ENCODE measurements at places on chromosomes 6 and 20.

DNA sequence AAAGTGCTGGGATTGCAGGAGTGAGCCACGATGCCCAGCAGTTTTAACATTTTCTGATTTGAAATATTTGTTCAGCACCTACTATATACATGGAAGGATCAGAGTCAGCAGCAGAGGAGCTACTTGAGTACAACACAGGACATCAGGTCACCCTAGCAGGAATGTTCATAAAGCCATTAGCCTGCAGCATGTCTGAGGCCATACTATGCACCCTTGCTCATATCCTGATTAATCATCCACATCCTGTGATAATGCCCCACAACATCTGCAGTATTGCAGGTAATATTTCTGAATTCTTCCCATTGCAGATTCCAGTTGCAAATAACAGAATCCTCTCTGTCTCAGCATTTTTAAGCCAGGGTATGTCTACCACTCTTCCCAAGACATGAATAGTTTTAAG lies 171.0 kb upstream of the PRND start:
- no peak for DNase-seq

DNA sequence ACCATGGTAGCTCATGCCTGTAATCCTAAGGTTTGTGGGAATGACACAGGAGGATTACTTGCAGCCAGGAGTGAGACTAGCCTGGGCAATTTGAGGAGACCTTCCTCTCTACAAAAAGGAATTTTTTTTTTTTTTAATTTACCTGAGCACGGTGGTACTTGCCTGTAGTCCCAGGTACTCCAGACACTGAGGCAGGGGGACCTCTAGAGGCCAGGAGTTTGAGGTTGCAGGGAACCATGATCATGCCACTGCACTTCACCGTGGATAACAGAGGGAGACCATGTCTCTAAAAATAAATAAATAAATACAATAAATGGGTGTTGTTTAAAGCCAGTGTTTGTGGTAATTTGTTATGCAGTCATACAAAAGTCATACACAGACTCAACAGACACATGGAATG lies 2.4 kb upstream of the HLA-F start:
- no peak for DNase-seq

DNA sequence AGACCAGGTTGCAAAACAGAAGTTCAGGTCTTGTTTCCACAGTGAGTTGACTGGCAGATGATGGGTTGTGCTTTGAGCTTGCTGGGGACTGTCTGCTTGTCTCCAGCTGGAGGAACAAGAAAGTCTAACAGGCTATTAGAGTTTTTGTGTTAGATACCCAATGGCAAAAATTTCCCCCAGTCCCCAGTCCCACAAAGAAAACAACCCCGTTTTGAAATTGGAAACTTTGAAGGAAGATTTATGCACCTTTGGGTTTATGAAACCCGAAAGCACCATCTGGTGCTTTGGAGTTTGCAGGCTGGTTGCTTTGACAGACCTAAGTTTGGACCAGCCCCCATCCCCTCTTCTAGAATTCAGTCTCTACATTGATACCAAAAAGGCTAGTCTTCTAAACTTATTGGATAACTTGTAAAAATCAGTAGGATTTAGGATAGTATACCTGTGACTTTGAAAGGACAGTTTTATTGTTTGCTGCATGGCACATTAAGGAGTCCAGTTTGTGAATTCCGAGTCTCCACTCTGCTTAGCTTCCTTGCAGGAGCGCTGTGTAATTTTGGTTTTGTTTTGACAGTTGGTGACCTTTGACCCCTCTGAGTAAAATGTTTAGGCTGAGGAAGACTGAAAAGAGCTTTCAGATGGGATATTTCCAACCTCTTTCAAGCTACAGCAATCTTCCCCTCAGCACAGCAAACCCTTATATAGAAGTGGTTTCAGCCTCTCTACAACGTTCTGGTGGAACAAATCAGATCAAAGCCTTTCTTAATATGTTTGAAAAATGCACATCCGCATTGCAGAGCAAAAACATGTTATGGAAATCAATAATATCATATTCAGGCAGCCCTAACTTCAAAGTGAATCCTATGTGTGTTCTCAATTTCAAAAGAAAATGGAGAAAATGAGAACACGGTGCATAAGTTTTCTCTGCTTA lies 25.5 kb upstream of the PRL start:
- DNase-seq = no peak

DNA sequence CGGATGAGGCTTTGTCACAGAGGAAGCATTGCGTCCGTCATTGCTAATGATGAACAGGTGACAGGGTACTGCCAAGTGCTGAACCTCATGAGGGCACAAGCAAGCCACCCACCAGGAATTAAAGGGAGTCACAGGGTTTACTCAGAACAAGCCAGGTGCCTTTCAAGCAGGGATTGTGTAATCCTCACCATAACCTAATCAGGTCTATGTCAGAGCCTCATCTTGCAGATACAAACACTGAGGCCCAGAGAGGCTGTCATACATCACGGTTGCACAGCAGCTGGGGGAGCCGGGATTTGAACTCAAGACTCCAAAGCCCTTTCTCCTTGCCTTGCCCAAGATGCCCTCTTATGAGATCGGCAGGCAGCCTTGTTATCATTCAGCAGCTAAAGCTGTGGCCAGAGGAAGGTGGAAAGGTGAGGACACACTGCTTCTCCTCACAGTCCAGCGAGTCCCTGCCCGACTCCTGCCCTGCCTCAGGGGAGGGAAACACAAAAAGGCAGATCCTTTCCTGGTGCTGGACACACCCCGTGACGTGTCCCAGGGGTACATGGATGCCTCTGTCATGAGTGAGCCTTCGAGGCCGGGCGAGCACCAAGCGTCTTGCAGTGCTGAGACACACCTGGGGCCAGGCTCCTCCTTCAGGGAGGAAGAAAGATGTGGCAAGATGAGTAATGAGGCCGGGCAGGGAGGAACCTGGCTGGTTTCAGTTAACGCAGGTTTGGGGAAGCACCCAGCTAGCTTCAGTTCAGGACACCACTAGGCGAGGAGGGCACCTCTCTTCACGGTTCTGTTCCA lies 214.9 kb downstream of the LY86 start:
- no peak for DNase-seq

DNA sequence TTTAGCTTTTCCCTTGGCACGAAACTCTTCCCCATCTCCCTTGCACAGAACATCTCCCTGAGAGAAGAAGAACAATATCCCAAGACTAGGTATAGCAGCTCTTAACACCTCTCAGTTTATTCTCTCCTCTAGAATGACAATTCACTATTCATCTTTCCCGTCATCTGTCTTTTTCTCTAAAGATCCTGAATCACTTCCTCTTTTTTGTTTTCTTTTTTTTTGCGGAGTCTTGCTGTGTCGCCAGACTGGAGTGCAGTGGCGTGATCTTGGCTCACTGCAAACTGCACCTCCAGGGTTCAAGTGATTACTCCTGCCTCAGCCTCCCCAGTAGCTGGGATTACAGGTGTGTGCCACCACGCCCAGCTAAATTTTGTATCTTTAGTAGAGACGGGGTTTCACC lies 574.4 kb upstream of the MAP3K7 start:
- DNase-seq = no peak

- DNase-seq = no peak
Observed at GRCh38 chr6:169169375-169169774, 84.3 kb downstream of the THBS2 start.

- DNase-seq = no peak
Observed at GRCh38 chr6:5950361-5950785, 56.4 kb downstream of the NRN1 start.

- no peak for DNase-seq
Observed at GRCh38 chr6:34000281-34000680, 145.6 kb downstream of the GRM4 start.

GRCh38 chr20:9323622-9324021 lies 190.8 kb upstream of the LAMP5 start:
- no peak for DNase-seq

DNA sequence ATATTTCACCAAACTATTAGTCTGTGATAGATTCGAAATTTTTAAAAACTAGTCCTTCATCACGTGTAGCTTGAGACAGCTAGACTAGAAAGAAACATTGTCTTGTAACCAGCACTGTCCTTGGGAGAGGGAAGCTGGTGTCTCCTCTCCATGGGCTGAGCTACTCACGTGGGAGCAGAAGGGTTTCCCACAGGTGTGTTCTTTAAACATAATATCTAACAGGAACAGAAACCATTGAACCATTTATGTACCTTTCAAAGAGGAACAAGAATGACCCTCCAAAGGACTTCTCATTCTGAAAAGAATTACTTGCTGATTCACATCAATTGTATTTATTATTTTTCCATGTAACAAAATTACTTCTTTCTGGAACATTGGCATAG lies 72.4 kb upstream of the SYNJ2 start:
- no peak for DNase-seq

DNA sequence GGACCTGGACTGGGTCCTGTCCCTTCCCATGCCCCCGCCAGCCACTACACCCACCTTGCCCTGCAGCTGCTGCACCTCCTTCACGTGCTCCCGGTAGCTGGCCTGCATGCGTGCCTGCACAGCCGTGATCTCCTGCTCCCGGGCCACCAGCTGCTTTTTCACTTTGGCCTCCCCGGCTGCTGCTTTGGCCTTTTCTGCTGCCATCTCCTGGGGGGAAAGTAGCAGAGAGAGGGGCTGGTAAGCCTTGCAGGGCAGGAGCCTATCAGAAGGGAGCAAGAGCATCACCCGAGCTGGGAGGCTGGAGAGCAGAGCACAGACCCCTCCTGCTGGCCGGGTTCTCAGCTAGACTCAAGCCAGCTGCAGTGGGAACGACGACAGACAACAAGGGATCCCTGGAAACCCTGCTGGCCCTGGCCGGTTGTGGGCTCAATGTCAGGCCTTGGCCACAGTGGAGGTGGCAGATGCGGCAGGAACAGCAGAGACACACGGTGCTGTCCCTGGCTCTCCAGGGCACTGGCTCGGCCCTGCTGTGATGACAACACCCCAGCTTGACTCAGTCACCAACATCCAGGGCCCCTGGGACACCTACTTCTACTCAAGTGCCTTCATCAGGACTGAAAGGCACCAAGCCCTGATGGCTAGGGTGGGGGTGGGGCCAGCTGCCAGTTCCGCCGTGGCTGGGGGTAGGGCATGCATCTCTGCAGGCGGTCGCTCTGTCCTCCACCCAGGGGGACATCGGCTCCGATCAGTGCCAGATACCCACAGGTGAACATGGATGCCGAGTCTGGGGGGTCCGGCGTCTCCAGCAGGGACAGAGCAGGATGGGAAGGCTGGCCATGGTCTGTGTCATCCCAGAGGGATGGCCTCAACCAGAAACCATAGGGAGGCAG lies 45.3 kb downstream of the RRBP1 start:
- DNase-seq = no peak

GRCh38 chr6:26351544-26351953 lies 13.4 kb upstream of the BTN3A2 start:
- DNase-seq = no peak

GRCh38 chr20:44720997-44721784 lies 6.0 kb downstream of the CCN5 start:
- no peak for DNase-seq

GRCh38 chr20:61968932-61969331 lies 96.7 kb downstream of the TAF4 start:
- DNase-seq = no peak

DNA sequence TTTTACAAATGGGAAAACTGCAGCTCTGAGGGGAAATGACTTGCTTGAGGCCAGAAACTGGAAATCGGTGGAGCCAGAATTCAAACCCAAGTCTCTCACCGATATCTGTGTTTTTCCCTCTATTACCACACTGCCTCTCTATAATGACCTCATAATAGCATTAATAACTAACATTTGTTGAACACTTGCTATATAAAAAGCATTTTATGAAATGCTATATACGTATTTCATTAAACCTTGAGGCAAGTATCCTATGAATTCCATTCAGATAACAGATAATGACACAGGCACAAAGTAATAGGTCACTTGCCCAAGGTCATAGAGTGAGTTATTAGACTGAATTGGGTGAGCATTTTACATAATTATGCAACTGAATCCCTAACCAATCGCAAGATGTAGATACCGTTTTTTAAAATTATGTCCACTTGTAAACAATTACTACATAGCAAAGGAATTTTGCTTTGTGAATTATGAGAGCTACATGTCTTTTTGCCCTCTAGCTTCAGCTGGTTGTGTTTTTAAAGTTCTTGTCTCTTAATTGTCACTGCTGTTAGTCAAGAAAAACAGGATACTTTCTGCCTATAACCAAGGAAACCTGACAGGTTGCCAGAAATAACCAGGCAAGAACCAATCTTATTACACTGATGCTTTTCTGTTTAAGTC lies 4.7 kb downstream of the DSN1 start:
- no peak for DNase-seq

DNA sequence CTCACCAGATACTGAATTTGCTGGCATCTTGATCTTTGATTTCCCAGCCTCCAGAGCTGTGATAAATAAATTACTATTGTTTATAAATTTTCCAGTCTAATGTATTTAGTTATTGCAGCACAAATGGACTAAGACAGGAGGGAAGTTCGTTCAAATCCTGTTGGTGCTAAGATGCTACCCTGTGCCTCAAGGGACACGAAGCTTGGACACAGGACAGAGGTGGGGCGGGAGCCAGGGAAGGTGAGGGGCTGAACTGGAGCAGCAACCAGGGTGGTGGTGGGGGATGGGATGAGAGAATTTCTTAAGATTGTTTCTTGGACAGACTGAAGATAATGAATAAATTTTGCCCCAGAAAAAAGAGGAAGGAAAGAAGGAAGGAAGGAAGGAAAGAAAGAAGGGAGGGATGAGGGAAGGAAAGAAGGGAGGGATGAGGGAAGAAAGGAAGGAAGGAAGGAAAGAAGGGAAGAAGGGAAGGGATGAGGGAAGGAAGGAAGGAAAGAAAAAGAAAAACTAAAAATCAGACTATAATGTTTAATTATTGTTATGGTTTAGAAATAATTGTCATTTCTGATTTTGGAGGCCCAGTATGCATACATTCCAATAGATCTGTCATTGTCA lies 127.2 kb downstream of the CDC5L start:
- DNase-seq = no peak

GRCh38 chr6:90940812-90941481 lies 354.1 kb upstream of the MAP3K7 start:
- no peak for DNase-seq

DNA sequence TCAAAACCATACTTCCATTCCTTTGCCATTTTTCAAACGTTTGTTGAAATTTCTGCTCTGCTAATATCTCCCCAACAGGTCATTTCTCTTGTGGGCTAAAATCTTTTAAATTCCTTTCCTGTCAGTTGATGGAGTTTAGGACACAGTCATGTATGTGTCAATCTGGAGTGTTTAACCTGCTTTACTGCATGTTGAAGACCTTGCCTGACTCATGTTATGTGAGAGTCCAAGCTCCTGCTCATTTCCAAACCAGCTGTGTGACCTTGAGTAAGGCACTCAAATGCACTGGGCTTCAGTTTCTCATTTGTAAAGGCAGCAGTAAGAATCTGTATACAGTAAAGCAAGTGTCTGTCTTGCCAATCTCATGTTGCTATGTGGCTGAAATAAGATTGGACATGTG lies 171.9 kb upstream of the SPACA1 start:
- no peak for DNase-seq

- DNase-seq = no peak
Observed at GRCh38 chr20:61285691-61286090, 33.6 kb downstream of the CDH4 start.

DNA sequence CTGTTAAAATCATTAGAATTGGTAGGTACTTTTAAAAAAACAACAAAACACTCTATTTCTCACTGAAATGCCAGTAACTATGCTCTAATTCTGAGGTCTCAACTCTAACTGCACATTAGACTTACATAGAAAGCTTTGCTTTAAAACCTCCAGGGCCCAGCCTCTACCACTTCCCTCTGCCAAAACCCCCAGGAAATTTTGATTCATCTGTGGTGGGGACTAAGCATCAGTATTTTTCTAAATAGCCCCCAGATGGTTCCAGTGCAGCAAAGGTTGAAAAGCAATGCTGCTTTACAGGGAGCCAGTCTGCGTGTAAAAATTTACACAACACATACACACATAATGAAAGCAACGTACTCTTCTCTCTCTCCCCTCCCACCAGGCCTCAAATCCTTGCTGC lies 3.8 kb downstream of the TBC1D32 start:
- no peak for DNase-seq
